ENCODE measurements at places on chromosomes 7 and 10.

- no peak for DNase-seq
Measured at GRCh38 chr7:128217030-128217805, 23.9 kb upstream of the LEP start.

DNA sequence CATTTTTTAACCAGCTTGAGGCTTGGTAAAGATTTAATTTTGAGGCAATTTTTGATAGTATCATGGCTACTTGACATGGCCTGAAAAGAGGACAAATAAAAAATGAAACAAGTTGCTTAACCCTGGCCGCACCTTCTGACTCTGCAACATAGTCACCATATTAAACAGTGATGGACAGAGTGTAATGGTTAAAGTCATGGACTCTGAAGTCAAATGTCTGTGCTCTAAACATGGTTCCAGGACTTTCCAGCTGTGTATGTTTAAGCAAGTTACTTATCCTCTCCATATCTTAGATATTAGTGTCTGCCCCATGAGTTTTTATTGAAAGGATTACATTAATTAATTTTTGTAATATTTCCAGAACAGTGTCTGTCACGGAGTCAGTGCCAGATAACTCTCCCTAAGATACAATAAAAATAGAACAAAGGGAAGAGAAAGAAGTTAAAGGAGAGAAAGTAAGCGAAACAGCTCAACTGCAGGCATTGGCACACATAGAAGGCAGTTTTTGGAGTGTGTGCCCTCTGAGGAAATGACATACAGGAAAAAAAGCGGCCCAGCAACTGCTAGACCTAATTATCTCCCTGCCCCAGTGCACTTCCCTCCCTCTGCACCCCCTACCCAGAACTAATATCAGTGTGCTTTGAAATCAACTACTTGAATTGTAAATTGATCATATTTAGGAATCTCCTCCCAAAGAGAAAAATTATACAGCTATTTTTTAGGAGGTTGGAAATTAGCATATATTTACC, 65.3 kb downstream of the MACC1 start:
- no peak for DNase-seq

GRCh38 chr10:132526676-132527075, 10.9 kb upstream of the INPP5A start:
- no peak for DNase-seq

- DNase-seq, result no peak
Measured at GRCh38 chr7:105088456-105088855, 74.5 kb downstream of the KMT2E start.

DNA sequence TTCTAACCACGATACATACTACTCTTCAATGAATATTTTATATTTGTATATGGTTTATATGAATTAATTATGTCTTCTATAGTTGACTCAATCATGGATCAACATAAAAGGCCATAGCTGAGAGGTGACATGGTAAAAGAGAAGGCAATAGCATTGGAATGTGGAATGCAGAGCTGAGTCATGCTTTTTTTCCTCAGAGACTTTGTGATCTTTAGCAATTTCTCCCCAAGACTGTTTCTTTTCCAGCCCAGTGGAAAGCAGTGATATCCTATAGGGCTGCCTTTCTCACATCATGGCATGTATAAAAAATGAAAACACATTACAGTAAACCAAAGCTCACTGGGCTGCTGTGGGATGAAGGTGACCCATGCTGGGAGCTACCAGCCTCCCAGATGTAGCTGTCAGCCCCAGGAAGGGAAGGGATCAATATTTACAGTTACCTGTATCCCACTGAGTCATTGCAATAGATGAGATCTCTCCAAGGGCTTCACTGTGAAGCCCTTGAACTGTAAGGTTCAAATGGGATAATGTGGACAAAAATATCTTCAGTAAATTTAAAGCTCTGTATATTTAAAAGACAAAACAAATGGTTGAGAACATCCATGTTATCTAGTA, 30.2 kb downstream of the SLC39A12 start:
- DNase-seq, result no peak

DNA sequence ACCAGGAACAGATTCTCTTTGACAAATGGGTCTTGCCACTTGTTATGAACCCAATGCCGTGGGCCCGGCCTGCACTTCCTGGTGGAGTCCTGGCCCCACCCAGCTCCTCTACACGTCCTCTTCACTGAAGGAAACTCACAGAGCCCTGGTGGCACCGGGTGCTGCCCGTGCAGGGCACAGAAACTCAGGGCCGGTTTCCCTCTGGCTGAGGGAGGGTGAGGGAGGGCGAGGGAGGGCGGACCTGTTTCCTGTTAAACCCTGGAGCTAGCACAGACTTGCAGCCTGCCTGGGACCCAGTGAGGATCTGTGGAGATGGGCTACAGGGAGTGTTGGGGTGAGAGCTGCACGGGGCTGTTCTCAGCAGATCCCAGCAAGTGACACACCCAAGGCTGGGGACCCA, 596.3 kb downstream of the PTPRN2 start:
- no peak for DNase-seq

- DNase-seq, result no peak
Measured at GRCh38 chr10:107692072-107692471, 527.6 kb upstream of the SORCS1 start.

DNA sequence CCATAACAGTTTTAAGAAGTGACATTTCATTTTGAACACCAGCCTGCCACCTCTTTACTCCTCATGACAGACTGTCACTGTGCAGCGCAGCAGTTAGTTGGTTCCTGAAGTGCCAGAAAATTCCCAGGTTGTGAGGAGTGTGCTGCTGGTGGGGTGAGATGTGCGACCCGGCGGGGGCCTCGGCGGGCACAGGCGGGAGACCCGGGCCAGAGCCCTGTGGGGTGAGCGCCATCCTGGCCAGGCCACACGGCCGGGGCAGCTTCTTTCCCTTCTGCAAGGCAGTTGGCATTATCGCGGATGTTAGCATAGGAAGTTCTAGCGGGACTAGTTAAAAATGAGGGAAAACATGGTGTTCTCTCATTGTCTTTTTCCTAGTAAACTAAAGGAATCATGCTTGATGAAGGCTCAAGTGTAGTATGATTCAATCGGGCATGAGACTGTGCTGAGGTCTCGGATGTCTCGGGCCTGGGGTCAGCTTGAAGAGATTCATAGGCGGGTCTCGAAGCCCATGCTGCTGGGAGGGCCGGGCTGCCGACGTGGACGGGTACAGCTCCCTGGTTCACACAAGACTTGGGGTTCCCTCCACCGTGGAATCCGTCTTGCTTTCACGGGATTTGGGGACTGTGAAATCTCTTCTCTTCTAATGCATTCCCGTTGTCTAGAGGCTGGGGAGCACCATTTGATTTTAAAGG, 56.1 kb downstream of the MGMT start:
- no peak for DNase-seq

DNA sequence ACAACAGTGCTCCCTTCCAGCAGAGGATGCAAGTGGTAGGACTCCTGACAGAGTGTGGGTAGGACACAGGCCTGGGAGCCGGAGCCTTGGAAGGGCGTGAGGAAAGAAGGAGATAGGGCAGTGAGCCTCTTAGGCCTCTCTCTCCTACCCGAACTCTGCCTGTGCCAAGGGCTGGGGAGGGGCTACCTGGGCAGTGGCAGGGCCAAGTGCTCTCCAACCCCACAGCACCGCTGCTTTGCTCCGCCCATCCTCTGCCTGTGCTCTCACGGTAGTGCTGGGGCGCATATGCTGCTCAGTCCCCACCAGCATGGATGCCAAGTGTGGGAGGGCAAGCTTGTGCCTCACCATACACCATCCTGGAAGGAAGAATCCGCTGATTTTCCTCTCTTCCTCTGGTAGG, 7.5 kb downstream of the FAM131B start:
- DNase-seq, result no peak

- DNase-seq, result no peak
Measured at GRCh38 chr7:36748017-36748487, 23.8 kb upstream of the AOAH start.

GRCh38 chr7:141541375-141541774, 9.8 kb upstream of the AGK start:
- DNase-seq, result no peak

- DNase-seq, result no peak
Measured at GRCh38 chr7:108086546-108086945, 43.6 kb downstream of the LAMB4 start.

GRCh38 chr7:48452218-48452617, 281.0 kb downstream of the ABCA13 start:
- DNase-seq, result no peak

DNA sequence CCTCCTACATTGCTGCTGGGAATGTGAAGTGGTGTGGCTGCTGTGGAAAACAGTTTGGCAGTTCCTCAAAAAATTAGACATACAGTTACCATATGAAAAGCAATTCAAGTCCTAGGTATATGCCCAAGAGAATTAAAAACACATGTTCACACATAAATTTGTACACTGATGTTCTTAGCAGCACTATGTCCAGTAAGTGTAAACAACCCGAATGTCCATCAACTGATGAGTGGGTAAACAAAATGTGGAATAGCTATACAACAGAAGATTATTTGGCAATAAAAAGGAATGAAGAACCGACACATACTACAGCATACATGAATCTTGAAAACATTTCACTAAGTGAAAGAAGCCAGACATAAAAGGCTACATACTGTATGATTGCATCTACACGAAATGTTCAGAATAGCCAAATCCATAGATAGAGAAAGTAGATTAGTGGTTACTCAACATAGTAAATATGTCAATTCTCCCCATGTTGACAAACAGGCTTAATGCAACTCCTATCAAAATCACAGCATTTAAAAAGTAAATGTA, 17.2 kb downstream of the CEP41 start:
- no peak for DNase-seq

GRCh38 chr10:7686351-7687171, 16.6 kb upstream of the ITIH2 start:
- no peak for DNase-seq
